ENCODE measurements at places on chromosomes 5 and 9.

DNA sequence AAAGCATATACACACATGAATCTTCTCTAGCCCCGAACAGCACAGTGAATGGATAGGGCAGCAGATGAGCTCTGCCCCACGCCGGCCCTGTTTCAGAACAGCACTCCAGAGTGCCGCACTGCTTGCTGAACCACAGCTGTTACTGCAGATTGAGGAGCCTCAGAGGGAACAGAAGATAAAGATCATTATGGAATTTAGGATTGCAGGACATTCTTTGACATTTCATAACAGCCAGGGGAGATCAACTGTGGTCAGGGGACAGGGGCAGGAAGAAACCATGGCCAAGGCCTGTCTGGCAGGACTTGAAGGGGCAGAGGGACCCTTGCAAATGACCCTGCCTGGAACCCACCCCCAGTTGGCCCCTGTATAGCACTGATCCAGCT lies 20.6 kb downstream of the IRF1 start:
- DNase-seq = no peak

DNA sequence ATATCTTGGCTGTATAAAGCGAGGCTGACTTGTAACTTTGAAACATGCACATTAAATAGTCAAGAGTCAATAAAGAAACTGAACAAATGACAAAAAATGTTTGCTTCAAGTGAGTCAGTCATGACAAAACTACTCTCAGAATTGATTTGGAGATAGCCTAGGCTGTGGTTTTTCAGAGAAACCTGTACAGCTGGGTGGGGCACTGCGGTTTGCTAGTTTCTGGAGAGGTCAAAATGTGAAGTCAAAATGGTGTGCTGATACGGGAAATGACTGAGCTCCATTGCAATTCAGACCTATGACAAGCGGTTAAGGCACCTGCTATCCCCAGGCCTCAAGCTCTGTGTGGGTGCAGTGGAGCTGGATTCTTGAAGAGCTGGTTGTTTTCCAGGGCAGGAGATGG lies 10.3 kb upstream of the CD180 start:
- peak; percentile 54 for DNase-seq

DNA sequence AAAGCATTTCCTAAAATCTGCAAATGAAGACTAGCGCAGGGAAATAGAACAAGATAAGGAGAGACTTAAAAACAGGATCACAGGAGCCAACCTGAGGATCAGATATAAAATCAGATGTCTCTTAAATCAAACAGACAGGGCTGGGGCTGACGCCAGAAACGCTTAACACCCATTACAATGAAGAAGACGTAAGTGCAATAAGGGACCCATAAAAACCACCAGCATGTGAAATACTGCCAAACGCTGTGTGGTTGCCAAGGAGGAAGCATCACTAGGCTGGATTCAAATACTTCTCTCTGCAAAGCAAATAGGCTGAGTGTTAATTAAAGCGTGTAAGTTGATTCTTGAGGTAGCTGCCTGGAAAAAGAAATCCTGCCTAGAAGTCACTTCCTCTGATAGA lies 74.4 kb upstream of the ATP10B start:
- peak; percentile 38 for DNase-seq

DNA sequence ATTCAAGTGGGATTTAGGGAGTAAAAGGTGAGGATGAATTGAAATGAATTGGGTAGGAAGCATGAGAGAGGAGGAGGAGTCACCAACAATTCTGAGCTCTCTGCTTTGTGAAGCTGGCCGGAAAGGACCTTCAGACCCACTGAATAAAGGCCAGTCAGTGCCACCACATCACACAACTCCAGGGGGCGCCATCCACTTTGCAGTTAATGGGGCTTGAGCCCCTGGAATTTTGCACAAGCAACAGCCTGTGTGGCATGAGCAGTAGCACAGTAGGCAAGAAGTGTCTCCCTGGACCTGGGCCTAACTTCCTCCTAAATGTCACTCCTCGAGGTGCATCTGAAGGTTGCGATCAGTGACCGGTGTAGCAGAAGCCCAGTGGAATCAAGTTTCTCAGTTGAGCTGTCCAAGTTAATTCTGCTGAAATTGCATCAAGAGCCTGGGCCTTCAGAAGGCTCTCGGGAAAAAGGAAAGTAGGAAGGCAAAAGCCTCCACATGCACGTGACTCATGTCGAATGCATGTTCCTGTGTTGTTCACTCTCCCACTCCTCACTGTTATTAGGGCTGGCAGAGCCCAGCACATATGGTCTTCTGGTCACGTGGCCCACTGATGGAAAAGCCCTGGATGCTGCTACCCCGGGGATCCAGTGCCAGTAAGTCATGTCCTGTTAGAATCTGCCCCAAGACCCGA lies 27.8 kb upstream of the GLIS3 start:
- DNase-seq = no peak

- DNase-seq = no peak
Measured at GRCh38 chr9:7366121-7366520, 433.5 kb downstream of the DMAC1 start.
